ENCODE measurements at places on chromosomes 7 and 10. TPM values are rescaled to one million over a fixed set of nuclear protein-coding genes. Genes with fewer than 3 reads are reported as not detected.

The PON1 gene
- total RNA-seq = not detected

The DOCK1 gene
- 115 TPM for total RNA-seq

The SMKR1 gene
- 1.9 TPM for total RNA-seq

The UBE2D1 gene
- 15.5 TPM for total RNA-seq

The MUC12 gene
- total RNA-seq = under 0.01 TPM

The CYP3A4 gene
- not detected for total RNA-seq

The NUDT13 gene
- 1.7 TPM for total RNA-seq

Data from mammary epithelial cell (primary cell).